GOT3 (cell line): ENCODE measurements at places on chromosomes 6 and 20.

DNA sequence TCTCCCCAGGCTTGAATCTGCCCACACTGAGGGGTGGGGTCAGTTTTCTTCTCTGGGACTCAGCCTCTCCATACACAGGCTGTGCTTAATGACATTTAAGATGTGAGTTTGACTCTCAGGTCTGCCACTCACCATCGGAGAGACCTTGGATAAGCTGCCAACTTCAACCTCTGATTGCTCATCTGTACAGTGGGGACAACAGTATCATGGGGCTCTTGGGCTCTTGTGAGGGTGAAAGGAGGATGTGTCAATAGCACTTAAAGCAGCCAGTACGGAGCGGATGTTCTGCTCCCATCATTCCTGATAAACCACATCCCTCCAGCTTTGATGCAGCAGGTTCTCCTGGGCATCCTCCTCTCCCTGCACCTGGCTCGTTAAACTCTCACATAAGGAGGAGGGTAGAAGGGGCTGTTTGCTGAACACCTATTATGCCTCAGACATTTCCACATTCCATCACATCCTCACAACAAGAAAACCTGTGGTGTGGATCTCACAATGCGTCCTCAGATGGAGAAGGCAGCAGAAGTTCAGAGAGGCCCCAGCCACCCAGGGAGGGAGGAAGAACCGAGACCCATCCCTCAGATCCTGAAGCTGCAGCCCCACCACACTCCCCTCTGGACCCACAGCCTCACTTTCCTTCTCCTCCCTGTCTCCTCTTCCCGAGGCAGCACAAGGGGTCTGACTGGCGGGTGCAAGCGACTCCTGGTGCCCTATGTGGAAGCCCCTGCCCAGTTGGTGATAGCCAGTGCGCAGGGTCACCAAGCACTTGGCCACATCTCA, 1.9 kb upstream of the PDYN start:
- DNase-seq = no peak

GRCh38 chr6:168712993-168713392, 272.0 kb downstream of the SMOC2 start:
- no peak for DNase-seq

DNA sequence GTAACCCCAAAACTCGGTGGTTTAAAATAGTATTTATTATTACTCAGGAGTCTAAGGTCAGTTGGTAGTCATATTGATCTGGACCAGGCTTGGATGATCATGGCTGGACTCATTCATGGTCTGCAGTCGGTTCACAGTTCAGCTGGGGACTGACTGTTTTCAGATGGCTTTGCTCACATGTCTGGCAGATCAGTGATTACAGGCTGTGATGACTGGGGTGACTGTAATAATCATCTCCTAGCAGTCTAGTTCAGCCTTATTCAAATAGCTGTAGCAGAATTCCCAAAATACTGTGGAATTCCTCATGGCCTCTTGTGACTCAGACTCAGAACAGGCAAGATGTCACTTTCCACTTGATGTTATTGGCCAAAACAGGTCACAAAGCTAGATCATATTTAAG, 16.4 kb upstream of the NT5DC1 start:
- DNase-seq = no peak

DNA sequence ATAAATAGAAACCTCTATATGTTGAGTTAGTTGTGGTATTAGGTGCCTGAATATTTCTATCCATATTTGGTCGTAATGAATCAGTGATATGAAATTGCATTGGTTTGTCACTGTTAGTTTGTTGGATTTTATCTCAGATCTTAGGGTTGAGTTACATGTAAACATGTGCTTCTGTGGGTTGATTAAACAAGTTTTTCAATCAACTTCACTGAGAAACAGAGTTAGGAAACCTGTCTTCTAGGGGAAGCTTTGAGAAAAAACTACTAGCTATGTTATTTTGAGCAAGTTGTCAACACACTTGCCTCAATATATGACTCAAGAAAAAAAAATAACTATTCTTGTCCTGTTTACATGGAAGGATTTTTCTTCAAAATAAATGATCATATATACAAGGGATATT, 14.8 kb upstream of the ADGB start:
- no peak for DNase-seq
